Stimulated activated CD4-positive, alpha-beta T cell treated with anti-CD3 and anti-CD28 coated beads, Interleukin-1b, Interleukin-23, amount 100 ng/mL, for 1 hour (primary cell): ENCODE measurements at places on chromosomes 4 and X.

DNA sequence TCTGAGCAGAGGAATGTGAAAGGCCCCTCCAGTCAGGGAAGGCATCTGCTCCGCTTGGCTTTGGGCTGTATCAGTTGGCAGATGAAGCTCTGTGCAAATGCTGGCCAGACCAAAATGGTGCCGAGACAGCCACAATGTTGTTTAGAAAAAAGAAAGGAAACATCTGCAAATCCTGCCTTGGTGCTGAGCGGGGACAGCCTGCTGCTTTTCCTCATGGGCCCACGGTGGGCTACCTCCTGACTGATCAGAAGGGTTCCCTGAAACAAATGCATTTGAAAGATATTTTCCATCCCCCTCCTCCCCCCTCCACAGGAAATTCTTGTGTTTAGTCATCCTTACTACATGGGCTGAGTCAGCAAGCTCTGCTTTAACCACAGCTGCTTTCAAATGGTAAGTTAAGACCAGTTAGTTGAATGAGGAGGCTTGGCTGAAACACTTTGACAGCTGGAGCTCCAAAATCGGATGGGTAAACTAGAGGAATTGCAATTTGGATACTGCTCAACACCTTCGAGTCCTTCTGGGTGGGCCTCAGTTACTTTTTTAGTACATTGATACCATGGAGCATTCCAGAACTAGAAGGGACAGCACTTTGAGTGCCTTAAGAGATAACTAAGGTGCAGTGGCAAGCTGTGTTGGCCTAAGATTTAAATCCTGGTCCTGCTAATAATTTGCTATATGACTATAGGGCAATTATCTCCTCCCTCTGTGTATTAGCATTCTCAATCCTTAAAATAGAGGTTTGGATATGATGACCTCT lies 36.0 kb downstream of the PLAC1 start:
- DNase-seq = no peak

DNA sequence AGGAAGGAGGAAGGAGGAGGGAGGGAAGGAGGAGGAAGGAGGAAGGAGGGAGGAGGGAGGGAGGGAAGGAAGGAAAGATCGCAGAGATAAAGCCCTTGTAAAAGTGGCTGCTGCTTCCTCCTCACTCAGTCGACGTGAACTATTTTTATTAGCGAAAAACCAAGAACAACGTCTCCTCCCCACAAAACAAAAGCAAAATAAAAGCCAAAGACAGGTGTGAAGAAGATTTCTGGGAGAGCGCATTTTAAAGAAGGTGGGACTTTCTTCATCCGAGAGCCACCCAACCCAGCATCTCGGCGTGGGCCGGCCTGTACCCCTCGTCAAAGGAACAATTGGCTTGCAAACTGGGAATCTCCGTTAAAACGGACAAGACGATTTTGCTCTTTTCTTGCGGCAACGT lies 40.7 kb upstream of the ASMTL start:
- no peak for DNase-seq

GRCh38 chr4:47483745-47484144 lies 1.3 kb upstream of the ATP10D start:
- DNase-seq = no peak

GRCh38 chr4:48247142-48247877 lies 22.3 kb downstream of the TEC start:
- no peak for DNase-seq

GRCh38 chrX:54926978-54927377 lies 6.4 kb downstream of the TRO start:
- DNase-seq = no peak

DNA sequence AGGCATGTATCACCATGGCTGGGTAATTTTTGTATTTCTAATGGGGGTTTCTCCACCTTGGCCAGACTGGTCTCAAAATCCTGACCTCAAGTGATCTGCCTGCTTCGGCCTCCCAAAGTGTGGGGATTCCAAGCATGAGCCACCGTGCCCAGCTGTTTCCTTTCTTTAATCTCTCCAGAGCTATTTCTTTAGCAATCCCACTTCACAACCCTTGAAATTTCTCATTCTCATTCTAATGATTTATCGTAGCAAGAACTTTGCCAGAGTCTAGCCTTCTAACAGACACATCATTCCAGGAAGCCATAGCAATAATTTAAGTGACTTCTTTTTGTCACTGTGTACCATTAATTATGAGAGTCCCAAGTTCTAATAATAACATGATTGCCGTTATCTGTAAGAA lies 68.6 kb downstream of the RXFP1 start:
- no peak for DNase-seq

DNA sequence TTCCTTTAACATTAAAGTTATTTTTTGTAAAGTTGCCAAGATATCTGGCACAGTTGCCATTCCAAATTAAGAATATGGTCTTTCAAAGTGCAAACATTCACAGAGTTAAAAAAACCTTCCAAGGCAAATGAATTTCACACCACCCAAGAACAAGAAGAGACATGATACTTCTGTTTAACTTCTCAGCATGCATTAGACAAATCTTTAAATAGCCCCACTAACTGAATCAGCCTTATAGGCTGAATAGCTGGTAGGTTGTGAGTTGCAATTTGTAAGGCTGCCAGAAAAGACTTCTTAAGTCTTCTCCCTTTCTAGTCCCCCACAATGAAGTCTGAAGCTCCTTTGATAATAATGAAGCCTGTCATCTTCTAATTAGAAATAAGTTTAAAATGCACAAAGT lies 95.6 kb downstream of the MAPK10 start:
- no peak for DNase-seq

- DNase-seq = no peak
Observed at GRCh38 chrX:154815274-154815818, 10.1 kb upstream of the MPP1 start.

DNA sequence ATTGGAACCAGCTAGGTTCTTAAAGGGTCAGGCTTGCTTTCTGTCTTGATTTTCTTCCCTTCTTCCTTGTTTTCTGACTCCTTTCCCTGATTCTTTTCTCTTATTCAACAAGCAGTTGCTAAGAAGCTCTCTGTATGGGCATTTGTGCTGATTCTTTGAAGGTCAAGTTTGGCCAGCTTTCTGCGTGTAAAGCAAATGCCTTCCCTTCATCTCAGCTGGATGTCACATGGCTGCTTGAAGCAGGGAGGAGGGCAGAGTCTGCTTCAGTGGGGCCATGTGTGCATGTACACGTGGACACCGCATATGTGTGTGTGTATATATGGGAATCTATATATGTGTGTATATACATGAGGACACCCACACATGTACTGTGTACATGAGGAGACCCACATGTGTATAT lies 139.9 kb upstream of the ATP6AP2 start:
- DNase-seq = no peak

GRCh38 chr4:25297528-25298242 lies 14.9 kb upstream of the ZCCHC4 start:
- DNase-seq = no peak

DNA sequence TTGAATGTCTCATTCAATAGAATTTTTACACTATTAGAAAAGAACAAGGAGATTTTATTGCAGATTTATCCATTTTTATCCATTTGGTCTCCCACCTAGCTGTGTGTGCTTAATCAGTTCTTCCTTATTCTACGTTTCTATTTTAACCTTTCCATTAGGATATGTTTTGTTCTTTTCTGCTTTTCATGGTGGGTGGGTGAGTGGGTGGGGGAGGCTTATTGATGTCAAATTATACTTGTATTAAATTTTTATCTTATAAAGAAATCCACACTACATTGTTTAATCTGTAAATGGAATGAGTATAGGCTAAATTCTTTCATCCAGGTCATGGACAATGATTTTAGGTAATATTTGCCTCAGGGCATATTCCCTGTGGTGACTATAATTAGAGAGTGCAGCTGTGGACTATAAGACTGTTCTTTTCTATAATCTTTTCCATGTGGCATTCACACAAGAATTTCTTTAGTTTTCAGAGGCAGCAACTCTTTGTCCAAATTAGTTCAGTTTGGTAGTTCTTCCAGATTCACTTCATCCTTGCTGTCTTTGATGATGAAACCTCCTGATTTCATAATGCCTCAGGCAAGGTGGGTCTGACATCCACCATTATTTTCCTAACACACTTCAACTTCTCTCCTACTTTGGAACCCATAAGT lies 2451.8 kb downstream of the PCDH7 start:
- no peak for DNase-seq

DNA sequence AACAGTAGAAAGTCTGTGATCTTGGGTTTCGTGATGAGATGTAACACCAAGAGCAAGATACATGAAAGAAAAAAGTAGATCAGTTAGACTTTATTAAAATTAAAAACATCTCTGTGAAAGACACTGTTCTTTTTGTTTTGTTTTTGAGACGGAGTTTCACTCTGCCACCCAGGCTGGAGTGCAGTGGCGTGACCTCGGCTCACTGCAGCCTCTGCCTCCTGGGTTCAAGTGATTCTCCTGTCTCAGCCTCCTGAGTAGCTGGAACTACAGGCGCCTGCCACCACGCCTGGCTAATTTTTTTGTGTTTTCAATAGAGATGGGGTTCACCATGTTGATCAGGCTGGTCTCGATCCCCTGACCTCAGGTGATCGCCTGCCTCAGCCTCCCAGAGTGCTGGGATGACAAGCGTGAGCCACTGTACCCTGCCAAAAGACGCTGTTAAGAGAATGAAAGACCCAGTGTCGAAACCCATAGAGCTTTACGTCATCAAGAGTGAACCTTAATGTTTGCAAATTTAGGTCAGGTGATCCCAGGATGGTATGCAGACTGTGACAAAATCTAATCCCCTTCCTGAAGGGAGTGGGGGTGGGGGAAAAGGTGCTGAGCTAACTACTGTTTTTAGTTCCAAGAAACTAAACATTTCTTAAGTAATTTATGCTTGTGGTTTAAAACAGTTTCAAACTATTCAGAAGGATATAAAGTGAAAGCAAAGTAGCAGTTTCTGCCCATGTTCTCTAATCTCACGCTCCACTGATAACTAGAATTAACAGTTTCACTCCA lies 8.0 kb downstream of the OFD1 start:
- DNase-seq = no peak

DNA sequence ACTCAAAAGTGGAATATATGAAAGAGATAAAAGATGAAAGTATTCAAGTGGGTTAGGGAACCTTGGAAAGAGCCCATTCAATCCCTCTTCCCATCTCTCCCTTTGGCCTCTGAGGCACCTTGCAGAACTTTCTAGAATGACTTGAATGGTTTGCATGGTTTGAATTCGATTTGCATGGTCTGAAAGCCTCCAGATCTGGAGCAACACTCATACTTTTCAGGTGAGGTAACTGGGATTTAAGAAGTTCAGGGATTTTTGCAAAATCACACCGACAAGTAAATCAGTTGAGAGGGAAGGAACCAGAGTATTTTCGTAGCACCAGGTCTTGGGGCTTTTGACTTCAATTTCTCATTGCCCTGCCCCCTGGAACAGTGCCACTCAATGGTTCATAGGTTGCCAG lies 476.0 kb upstream of the FTHL17 start:
- no peak for DNase-seq

DNA sequence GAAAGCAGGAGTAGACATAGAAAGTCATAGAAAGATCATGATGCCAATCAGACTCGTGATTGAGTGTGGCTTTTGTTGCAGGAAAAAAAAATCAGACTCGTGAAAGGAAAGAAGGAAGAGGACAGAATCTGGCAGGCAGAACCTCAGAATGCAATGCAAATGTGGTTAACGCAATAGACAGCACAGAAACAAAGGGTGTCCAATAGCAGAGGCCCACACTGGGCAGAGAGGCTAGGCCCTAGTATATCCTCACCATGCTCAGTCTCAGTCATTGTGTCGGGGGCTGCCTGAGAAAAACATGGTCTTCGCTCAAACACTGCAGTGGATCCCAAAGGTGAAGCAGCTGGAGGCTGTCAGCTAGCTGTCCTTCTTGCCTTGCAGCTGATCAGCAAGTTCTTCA lies 102.8 kb upstream of the MAOA start:
- no peak for DNase-seq

DNA sequence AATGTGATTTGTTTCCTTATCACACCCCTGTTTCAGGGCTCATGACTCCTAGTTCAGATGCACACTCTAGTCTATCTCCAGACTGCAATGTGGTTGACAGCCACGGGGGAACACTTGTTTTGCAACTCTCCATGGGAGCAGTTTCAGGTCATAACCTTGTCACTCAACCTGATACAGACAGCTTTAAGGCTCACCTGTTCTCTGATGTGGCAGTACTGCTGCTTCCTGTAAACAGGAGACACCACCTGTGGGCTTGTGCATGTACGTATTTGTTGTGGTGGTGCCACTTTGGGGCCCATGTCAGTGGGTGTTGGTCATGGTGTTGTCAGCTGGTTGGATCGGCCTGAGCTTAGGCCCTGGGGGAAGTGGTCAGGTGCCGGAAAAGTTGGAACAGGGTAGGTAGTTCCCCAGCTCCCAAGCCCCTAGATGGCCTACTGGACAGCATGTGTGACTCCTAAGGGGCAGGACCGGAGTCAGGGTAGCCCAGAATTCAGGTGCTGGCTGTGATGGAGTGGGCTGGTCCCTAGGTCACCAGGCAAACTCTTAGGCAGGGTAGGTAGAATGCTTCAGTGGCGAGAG lies 46.2 kb downstream of the FAM9B start:
- no peak for DNase-seq

- no peak for DNase-seq
Observed at GRCh38 chr4:141637565-141637964, 1.2 kb downstream of the IL15 start.

DNA sequence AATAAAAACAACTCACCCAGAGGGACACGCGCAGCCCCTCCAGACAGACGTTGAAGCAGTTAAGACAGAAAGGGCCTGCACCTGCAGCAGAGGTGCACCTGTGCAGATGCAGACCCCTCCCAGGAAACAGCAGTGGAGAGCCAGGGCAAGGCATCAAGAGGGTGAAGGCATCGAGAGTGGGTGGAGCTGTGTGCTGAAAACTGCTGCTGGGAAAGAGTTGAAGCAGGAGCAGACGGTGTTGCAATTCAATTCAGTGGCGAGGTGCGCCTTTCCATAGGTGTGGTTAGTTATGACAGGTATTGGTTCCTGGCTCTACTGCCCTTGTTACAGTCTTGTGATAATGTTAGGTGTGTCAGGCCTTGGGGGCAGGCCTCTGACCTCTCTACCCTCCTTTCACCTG lies 16.7 kb downstream of the LETM1 start:
- DNase-seq = no peak
